COLO829 (cell line): ENCODE measurements at places on chromosomes 3 and 15.

- no peak for DNase-seq
Observed at GRCh38 chr3:142656575-142656974, 60.4 kb downstream of the PLS1 start.

DNA sequence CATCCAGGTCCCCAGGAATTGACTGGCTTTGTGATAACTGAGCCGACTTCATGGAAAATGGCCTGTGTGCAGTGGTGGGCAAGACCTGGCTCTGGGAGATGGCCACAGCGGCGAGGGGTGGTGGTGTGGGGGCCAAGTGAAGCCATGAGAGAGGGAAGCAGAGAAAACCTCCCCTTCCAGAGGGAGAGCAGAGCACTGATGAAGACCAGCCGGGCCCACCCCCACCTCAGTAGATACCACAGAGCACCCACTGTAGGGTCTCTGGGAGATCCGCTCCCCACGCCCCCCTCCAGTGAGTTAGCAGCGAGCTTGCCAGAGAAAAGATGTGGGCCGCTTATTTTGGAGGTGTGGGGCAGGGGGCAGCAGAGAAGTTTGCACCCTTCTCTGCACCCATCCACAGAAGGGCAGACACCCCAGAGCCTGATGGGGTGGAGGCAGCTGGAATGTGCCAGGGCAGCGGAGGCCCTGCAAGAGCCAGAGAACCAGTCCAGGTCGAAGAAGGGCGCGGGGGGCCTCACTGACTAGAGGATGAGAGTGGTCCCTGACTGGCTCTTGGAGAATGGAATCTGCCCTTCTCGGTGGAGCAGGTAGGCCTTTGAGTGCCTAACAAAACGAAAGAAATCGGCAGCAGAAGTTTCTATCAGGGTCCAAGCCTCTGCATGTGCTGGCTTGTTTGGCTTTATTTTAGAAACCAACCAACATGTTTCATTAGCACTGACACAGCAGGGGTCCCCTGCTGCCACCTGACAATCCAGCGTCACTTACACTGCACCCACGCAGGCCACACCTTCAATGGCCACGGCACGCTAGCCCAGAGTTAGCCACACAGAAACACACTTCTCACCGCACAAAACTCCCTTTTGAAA is 28.3 kb downstream of the MELTF start:
- no peak for DNase-seq

DNA sequence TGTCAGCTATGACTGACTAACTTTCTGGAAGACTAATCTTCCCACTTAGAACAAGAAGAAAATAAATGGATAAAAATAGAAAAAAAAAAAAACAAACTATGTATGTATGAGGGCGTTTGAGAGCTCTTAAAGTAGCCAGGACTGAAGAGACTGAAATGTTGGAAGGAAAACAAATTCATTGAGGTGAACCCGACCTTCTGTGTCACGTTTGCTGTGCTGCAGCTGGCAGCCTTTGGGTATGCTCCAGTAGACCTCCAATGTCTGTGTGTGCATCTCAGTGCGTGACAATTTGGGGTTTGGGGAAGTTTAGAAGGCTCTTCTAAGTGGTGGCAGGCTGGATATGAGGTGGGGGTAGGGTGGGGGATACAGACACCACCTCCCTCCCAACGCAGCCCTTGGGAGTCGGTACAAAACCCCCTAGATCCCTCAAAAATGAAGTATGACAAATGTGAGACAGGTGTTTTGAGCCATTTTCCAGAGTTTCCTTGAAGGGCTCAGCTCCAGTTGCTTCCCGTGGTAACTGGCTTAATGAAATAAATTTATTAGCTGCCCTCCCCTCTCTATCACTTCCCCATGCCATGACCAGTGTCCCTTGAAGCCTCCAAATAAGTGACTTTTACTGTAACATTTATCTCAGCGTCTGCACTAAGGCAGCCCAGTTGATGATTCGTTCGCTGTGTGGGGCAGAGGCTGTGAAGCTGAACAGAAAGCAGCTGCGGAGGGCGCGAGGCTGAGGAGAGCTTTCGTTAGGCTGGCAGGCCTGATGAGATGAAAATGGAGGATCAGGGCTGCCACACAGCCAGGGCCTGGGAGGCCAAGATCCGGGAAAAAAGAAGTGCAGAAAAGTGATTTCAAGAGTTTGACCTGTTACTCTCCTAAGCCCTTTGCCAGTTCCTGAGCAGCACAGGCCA is 34.9 kb upstream of the GABRB3 start:
- DNase-seq: no peak

GRCh38 chr15:56812221-56812620 is 78.9 kb upstream of the ZNF280D start:
- no peak for DNase-seq

DNA sequence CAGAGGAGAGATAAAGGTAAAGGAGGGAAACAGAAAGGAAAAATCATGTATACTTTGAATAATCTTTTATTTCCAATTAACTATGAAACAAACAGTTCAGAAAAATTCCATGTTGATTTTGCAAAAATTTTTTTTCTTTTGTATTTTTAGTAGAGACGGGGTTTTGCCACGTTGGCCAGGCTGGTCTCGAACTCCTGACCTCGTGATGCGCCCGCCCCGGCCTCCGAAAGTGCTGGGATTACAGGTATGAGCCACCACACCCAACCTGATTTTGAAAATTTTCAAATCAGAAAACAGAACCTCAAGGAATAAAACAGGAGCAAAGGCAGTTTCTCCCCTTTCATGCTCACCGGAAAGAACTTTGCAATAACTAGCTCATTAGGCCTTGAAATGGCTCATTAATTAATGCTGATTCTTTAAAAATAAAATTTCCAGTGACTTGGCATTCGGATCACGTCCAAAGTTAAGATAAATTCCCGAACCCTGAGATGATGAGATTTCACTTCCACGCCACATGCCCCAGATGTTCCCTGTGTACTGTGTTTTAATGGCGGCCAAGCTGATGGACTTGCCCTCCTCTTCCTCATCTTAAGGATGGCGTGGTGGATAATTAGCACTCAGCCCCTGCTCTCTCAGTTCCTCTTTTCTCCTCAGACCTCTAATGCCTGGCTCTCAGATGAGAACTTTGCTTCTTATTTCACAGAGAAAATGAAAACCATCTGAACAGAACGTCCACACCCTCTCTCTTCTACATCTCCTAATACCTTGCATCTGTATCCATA is 10.8 kb downstream of the BCL2L10 start:
- DNase-seq: no peak

DNA sequence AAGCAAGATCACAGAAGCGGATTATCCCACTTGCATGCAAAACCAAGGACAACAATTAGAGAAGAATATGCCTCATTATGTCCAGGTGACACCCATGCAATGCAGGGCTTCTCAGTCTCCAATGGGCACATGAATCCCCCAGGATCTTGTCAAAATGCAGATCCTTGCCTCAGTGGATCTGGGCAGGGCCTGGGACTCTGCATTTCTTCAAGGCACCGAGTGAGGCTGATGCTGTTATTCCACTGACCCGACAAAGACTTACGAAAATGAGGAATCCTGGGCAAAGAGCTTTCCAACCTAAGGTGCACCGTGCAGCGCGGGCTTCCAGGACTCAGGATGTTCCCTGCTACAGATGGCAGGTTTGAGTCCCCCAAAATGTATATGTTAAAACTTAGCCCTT is 99.2 kb downstream of the ATP10A start:
- DNase-seq: no peak

- no peak for DNase-seq
Observed at GRCh38 chr3:67389176-67389575, 265.2 kb downstream of the SUCLG2 start.

- no peak for DNase-seq
Observed at GRCh38 chr3:48505146-48505545, 1.2 kb upstream of the SHISA5 start.

DNA sequence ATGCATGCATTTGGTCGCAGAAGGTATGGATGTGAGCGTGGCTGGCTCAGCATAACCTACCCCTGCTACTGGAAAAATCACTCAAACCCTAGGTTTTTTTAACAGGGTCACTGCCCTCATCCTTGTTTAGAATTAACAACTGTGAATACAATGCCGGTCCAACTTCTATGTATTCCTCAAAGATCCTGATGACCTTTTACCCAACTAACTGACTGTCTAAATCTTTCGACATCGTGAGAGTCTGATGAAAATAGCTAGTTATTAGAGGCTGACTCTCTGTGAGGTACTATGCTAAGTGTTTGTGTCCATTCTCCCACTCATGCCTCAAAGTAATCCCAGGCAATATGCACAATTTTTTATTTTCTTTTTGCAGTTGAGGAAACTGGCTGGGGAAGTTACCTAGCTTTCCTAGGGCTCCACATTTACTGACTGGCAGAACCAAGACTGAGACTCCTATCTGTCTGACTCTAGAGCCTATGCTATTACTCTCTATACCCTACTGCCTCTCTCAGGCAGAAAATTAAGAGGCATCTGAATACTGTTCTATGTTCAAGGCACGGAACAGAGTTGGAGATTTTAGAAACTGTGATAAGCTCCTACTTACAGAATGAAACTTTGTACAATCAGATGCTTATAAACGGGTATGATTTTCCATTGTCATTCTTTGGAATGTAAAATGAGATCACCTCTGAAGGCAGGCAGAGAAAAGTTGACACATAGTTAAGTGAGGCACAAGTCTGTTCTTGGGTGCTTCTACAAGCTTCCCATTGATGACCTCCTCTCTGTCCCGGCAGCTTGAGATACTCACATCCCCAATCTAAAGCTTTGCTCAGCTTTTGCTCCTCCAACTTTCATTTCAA is 56.4 kb downstream of the FILIP1L start:
- no peak for DNase-seq

DNA sequence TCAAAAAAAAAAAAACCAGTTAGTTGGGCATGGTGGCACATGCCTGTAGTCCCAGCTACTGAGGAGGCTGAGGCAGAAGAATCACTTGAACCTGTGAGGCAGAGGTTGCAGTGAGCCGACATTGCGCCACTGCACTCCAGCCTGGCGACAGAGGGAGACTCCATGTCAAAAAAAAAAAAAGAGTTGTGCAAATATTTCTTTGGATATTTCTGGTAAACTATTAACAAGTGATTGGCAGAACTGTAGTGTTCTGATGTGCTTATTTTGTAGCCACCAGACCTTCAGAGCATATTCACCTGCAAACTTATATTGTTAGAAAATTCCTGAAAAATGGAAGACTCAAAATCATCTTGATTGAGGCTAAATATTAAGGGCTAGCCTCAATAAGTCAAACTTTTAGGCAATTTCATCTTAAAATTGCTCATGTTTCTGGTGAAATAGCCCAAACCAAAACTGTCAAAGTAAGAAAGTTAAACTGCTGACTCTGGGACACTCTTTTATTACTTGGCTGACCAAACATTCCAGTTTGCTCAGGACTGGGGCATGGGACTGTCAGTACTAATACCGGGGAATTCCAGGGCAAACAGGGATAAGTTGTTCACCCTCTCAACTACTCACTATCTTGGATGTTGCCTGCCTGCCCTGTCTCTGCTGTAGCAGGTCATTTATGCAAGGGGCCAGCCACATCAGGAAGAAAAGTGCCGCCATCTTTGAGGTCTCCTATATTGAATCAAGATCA is 37.0 kb downstream of the ABHD2 start:
- no peak for DNase-seq

- DNase-seq: peak; percentile 64
Observed at GRCh38 chr15:44188795-44189194, 6.3 kb downstream of the FRMD5 start.

GRCh38 chr3:63076357-63076756 is 201.1 kb upstream of the CADPS start:
- no peak for DNase-seq

DNA sequence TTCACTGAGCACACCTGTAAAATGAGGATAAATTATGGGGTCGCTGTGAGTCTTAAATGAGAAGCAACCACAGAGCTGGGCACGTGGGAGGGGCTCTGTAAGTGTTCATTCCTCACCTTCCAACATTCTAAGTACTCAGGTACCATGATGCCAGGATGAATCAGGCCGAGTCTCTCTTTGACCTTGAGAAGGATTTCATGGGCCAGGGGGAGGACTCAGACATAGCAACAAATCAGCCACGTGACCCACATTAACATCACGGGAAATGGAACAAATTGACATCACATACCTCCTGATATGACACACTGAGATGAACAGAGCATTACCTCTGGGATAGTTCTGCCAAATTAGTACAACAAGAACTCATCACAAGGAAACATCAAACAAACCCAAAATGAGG is 35.2 kb upstream of the USP3 start:
- DNase-seq: no peak

DNA sequence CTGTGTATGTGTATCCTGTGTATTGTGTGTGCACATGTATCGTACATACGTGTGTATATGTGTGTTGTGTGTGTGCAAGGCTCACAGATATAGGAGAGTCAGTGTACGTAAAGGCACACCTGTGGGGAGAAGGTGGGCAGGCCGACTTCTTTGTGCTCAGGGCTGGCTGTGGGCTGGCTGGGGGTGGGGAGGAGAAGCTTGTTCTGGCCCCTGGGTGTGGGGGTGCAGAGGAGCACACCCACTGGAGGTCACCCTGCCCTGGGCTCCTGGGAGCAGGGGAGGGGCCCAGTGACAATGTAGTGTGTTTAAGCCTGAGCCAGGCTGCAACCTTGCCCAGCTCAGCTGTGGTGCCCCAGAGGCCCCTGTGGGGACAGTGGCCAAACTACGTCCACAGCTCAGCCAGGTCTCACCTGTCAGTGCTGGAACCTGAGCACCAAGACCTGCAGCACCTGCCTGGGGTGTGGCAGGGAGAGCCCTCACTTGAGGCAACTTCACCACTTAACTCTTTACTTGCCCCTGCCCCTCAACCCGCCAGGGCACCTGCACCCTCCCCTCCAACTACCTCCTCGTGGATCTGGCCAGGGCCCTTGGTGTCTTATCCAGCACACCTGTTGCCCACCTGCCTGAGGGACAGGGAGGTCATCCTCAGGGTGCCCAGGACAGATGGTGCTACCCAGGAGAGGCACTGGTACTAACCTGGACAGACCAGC is 2.6 kb upstream of the HHATL start:
- no peak for DNase-seq

- DNase-seq: no peak
Observed at GRCh38 chr3:171135549-171135948, 109.0 kb upstream of the SLC2A2 start.

GRCh38 chr3:108123326-108123725 is 32.5 kb upstream of the CD47 start:
- no peak for DNase-seq

DNA sequence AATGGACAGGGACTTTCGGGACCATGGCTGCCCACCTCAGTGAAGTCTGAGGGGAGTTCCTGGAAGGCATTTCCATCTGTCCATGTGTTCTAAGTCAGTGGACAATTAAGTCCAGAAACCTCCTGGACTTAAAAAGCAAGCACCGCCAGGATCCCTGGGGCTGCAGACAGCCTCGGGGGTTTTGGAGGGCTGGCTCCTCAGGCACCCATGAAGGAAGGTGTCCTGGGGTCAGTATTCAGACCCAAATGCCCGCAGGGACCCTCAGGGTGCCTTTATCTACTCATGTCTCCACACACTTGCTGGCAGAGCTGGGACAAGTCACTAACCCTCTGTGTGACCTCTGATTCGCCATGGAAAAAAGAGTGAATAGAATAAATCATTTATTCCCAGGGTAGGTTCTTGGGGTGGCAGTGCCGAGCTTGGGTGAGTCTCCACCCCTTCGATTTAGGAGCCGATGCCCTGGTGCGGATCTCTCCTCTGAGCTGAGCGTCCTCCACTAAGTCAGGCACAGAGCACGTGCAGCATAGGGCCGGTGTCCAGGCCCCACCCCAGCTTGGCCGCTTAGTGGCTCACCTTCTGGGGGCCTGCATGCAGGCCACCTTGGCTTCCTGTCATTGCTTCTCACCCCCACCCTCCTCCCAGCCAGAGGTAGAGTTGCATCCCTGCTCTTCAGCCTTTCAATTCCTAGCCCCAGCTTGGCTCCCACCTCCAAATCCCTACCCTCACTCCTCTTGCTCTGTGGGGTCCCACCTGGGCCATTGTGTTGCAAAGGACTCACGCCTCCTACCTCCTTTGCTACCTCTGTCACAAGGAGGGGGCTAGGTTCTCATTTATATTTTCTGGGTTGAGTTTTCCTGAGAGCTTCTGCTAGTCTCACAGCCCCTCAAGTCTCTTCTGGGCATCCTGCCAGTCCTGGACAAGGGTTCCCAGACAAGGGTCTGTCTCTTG is 19.9 kb downstream of the SLC6A6 start:
- no peak for DNase-seq
